ENCODE measurements at places on chromosomes 3 and 15.

- DNase-seq = no peak
These were observed 12.1 kb upstream of the UTS2B start for GRCh38 chr3:191342411-191342810.

DNA sequence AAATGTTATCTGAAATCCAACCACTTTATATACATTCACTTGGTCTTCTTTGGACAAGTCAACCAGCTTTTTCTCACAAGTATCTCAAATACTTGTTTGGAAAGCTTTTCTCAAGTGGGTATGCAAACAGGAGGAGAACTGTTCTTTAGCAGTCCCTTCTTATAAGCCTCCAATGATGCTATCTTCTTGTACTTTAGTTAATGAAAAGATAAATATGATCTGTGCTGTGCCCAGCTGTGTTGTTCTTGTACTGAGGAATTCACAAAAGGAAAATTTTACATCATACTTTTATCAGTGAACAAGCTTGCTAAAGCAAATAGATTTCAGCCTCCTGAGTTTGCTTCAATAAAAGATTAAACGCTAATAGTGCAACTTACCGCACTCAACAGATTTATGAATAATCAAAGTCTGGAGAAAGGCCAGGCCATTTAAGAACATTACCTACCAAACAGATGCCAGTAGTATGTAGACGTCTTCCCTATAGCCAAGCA is 395.2 kb downstream of the MECOM start:
- DNase-seq = no peak

DNA sequence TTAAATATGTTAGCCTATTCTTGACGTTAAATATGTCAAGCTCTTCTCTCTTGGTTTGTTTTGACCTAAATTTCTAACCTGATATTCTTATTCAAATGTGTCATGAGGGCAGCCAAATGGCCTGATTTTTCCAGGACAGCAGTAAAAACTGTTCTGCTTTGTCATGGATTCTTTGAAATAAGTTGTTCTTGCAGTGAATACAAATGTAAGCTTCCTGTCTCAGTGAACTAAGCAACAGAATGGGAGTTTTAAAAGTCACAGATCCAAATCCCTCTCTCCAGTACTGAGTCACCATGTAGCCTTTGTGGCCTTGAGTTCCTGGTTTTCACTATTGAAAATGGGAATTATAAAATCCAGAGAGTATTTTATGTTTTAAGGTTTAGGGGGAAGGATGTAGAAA is 301.8 kb downstream of the NLGN1 start:
- DNase-seq = no peak

DNA sequence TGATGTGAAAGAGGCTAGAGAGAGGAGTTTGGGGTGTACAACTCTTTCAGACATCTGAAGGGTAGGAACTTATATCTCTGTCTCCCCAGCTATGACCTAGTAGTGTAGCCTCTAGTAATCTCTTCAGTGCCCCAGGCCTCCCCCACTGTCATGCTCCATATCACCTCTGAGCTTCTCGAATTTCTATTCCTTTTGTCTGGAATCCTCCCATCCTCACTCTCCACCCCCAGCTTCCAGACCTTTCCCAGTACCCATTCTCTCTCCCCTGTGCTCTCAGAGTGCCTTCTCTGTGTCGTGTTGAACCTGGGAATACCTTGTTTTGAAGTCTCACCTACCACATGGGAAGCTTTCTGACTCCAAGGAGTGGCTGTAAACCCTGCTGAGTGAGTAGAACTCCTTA is 3.6 kb upstream of the RBPMS2 start:
- DNase-seq = no peak

- no peak for DNase-seq
These were observed 50.3 kb downstream of the SERPINI1 start for GRCh38 chr3:167785790-167786189.

- DNase-seq = no peak
These were observed 17.7 kb downstream of the MCF2L2 start for GRCh38 chr3:183410759-183411158.

DNA sequence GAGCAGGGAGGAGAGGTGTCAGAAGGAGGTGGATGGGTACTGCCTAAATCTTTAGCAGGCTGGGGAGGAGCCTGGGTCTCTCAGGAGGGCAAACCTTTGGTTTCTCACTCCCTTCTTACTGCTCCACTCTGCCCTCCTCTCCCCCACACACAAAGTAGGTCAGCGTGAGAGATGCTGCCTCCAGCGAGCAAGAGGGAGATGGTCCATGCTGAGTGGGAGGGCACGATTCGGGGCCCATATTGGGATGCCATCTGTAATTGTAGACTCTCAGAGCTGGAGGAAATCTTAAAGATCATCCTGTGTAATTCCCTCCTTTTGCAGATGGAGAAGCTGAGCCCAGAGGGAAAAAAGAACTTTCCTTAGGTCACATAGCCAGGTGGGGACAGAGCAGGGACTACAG is 34.2 kb upstream of the SYN2 start:
- no peak for DNase-seq

GRCh38 chr3:107644631-107645030 is 121.9 kb downstream of the BBX start:
- no peak for DNase-seq

DNA sequence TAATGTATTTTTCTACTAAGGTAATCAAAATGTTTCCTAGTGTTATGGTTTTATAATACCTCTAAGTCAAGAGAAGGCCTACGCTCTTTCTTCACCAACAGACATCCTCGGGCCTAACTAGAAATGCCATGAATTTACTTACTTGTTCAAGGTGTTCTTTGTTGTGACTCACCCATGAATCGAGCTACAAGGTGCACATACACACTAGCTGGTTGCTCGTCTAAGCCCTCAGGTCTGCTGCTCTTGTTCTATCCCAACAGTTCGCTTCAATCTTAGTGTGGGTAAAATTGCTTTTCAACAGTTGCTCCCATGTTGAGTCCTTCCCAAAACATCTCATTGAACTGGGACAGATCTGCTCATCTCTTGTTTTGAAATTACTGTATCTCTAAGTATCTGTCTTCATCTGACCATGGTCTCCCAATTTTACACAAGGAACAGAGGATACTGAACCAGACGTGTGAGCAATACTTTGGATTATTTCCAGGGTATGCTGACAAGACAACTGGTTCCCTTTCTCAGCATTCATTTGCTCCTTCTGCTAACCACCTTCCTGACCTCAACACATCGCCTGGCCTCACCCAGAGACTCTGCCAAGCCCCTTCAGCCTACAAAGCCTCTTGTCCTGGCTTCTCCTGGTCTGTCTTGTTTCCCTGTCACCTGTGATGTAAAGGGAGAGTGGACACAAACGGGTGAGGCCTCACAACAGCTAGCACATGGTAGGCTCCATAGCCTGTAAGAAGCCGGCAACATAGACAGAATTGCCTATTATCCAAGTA is 84.2 kb downstream of the NEDD4 start:
- no peak for DNase-seq

- peak; percentile 4 for DNase-seq
These were observed 28.6 kb downstream of the KCNAB1 start for GRCh38 chr3:156148946-156149381.

GRCh38 chr15:78405336-78405924 is 32.6 kb upstream of the IREB2 start:
- no peak for DNase-seq

DNA sequence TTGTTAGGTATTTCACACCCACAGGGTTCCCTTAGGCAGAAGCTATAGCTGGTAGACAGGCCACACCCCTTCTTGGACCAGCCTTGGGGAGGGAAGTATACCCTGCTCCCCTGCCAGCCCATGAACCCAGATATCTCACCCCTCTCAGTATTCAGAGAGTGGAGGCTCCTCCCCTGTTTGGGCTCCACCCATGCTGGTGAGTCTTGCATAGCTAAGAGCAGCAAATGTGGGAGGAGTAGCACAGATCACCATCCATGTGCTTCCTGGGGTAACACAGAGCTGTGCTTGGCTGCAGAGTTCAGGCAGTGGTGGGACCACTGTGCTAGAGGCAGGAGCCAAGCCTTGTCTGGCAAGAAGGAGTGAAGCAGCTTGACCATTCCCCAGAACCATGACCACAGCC is 427.2 kb downstream of the ZIC1 start:
- no peak for DNase-seq

GRCh38 chr3:149967086-149967685 is 3.5 kb downstream of the PFN2 start:
- peak; percentile 50 for DNase-seq

DNA sequence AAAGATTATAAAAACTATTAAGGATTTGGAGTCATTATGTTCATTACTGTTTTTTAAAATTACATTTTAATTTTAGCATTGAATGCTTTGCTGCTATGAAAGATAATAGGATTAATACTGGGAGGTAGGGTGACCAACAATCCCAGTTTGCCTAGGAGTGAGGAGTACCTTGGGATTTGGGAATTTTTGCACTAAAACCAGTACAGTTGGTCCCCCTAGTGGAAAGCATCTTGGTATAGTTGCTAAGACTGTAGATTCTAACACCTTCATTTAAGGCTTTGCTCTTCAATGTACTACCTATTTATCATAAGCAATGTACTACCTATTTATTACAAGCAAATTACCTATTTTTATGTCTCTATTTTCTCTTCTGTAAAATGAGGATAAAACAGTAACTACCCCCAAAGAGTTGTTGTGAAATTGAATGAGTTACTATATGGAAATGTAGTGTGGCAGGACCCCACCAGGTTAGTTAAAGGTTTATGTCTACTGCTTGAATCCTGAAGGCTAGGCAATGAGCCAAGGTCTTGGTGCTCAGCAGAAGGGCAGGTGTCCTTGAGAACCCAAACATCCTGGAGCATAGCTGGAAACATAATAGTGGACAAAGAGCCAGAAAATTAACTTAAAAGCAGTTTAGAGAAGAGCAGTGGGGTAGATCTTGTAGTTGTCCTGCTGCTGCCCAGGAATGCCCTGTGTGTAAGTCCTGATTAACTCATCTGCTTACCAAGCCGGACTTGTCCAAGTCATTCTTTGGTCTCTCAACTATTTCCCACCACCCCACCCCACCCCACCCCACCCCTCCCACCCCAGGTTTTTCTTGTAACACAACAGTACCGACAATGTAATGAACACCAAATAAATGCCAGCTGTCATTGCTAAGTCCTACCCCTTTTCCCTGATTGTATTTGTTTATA is 49.2 kb upstream of the NMD3 start:
- no peak for DNase-seq

DNA sequence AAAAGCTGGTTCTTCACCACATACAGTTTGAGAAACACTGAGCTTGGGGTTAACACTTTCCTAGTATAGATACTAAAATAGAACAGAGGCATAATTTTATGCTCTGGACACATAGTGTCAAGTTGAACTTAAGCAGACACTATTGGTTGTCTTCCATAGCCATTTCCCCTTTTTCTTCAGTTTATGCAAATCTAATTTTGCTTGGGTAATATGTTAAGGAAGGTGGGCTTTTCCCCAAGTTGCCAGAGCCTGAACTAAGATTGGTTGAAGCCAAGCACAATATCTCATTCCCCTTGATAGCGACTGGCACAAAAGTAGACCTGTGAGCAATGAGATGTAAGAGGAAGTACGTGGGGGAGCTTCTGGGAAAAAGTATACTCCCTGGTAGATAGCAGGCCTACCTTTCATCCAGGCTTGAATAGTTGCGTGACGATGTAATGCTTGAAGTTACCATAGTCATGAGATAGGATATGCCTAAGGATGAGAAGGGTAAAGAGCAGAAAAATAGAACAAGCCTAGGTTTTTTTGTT is 4.5 kb upstream of the POPDC2 start:
- DNase-seq = no peak

GRCh38 chr15:80310776-80311175 is 58.8 kb upstream of the CTXND1 start:
- DNase-seq = no peak

GRCh38 chr3:14319654-14320182 is 82.7 kb upstream of the SLC6A6 start:
- DNase-seq = no peak

DNA sequence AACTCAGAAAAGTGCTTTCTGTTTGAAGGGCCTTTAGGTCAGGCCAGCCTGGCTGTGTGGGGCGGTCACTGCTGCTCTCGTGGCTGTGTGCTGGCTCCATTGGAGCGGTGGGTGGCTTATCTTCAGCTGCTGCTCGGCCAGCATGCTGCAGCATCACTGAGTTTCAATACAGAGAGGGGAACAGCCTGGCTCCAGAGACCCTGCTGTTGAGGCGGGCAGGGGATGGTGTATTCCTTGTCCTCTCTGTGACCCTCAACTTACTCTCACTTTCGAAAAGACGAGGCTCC is 248.5 kb upstream of the ONECUT1 start:
- no peak for DNase-seq

DNA sequence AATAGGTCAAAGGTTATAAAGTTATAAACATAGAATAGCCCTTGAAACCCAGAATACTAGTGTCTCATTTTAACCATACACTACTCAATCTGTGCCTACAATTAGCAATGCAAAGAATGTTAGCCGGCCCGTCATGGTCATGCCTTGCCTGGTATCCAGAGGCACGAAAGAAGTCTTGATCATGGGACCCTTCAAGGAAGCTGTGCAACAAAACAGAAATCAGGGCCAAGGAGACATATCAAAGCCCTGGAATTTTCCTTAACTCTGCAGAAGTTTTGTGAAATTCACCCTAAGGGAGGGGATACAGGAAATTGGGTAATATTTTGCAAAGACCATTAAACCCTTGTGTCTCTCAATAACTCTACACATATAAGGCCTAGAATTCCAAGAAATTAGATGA is 482.4 kb downstream of the ROBO1 start:
- no peak for DNase-seq

DNA sequence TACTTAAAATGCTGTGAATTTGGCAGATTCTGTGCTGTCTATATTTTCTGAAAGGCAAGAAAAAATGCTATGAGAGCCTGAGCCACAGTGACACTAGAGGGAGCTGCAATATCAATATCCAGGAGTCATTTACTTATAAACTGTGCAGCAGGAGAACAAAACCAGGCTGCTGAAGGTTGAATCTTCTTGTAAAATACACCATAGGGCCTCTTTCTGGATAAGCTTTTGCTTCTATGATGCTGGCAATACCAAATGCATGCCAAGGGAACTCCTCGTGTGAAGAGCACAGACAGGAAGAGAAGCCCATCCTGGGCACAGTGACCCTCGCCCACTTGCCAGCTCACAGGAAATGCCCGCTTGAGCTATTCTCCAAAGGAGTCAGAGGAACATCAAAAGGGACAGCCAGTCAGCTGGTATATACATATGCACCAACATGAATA is 48.0 kb upstream of the TSPAN3 start:
- DNase-seq = peak; percentile 81

DNA sequence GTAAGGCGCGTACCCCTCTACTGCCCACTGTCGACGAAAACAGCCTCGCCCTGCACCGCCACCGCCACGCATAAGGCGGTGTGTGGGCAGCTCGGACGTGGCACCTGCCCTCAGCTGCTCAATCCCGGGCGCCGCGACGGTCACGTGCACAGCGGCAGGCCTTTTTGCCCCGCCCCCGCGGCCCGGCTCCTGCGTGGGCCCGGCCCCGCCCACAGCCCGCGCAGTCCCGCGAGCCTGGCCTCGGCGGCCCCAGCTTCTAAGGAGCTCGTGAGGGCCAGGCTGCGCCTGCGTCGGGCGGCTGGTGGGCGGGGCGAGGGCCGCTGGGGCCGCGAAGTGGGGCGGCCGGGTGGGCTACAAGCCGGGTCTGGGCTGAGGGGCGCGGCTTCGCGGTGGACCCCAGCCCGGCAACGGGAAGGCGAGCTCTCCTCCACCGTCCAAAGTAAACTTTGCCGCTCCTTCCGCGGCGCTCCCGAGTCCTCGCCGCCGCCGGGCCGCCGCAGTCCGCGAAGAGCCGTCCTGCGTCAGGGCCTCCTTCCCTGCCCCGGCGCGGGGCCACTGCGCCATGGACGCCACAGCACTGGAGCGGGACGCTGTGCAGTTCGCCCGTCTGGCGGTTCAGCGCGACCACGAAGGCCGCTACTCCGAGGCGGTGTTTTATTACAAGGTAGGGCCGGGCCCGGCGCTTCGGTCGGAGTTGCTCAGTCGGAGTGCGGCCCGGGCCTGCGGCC is at the start of gene CAPN7:
CAPN7 (plus strand) TSS at position 313 of the 728 bp plus-strand sequence; CDS start at position 563, 250 bp downstream.
- no peak for DNase-seq

Measured in skin of body (tissue), 3 donors.